Hepatic stellate cell (primary cell): ENCODE measurements at places on chromosomes 1 and 21.
A peak's percentile ranks its signal among the peaks of the same experiment; 100 is the strongest.

DNA sequence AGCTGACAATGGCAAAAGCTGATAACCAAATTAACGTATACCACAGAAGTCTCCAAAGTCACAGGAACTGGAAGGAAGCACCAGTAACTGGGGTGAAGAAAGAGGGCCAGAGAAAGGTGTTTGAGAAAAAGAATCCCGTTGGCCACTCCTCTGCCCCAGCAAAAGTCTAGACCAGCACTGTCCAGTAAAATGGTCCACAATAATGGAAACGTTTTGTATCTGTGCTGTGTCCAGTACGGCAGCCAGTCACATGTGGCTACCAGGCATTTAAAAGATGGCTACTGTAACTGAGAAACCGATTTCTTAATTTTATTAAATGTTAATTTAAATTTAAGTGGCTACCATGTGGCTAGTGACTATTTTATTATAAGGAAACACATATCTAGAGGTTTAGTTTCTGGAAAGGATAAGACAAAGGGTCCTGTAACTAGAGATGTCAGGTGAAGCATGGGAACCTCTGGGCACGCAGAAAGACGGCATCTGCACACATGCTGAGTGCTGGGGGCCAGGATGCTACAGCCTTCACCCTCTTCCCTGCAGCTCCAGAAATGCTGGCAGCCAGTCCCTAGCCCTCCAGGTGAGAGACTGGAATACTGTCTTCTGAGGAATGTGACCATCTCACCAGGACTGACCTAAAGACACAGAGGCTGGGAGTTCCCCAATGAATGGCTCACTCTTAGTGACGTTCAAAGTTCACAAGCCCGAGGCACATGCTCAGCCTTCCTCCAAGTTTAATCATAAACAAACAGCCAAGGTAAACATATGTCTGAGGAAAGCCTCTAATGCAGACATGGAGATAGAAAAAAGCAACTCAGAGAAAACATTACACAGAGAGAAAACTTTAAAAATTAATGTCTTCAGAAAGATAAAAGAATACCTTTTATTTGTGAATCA lies 50.7 kb downstream of the JAK1 start:
- peak; percentile 16 for DNase-seq

DNA sequence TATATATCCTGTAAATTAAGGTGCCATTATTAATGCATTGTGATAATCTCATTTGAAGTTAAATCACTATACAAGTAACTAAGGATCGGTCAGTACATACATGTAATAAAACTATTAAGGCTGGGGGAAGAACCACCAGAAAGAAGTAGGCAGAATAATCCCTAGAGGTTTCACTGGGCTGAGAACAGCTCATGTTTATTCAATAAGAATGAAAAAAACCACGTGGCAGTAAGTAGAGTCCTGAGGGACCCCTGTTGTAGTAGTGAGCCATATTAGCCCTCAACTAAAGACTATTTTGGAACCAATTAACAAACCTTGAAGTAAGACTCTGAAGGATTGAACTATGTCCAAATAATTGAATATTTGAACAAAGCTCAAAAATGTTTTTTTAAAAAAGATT lies 46.9 kb upstream of the ADAM30 start:
- DNase-seq, result no peak

- no peak for DNase-seq
These were observed 130.8 kb downstream of the BRINP2 start for GRCh38 chr1:177301425-177302124.

GRCh38 chr1:94719926-94720793 lies 100.0 kb upstream of the SLC44A3 start:
- DNase-seq, result no peak

DNA sequence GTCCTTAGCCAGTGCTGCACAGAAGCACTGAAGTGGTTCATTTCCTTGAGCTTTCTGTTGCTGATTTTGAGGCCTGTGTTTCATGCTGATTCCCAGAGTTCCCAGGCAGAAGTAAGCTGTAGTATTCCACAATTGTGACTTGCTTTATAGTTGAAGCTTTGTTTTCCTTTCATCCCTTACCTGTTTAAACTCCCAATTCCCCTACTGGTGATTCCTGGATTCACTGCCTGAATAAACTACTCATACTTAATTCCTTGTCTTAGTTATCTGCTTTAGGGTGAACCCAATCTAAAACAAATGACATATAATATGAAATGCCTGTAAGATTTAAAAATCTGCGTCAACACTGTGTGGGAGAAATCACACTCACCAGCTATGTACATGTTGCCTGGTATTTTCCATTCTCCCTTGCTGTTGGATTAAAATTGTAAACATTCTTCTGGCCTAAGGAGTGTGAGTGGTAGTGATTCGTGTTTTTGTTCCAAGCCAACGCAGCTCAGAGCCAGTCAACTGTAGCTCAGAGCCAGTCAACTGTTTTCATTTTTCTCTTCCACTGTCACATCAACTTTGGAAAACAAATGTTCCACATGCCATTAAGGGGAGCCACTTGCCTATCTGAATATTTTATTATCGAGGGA lies 879.4 kb downstream of the MRPL39 start:
- DNase-seq, result no peak

GRCh38 chr21:32329776-32330175 lies 31.1 kb downstream of the MRAP start:
- DNase-seq, result peak; percentile 54

DNA sequence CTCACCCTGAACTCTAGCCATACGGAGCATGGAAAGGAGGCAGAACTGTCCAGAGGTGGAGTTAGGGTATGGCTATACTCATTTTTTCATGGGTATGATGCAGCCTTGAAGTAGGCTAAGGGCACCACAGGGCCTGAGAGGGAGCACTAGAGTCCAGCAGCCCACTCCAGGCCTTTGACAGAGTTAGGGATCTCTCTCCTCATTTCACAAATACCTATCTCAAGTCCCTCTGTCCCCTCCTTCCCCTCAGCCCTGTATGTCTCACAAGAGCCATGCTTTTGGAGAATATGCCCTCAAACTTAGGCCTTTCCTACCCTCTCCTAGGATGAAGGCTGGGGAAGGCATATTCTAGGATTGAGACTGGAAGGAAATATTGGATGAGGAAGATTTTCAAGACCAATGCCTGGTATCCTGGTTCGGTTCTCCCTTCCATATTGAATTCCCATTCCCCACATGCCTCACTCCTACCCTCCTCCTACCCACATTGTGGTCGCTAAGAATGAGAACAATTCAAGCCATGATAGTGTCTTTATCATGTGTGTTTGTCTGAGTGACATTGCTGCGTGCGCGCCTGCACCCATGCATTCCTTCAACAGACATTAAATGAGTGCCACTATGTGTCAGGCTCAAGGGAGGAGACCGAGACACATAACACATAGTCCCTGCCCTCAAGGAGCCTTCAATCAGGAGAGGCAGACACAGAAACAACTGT lies 2.6 kb upstream of the NECTIN4 start:
- DNase-seq, result no peak

DNA sequence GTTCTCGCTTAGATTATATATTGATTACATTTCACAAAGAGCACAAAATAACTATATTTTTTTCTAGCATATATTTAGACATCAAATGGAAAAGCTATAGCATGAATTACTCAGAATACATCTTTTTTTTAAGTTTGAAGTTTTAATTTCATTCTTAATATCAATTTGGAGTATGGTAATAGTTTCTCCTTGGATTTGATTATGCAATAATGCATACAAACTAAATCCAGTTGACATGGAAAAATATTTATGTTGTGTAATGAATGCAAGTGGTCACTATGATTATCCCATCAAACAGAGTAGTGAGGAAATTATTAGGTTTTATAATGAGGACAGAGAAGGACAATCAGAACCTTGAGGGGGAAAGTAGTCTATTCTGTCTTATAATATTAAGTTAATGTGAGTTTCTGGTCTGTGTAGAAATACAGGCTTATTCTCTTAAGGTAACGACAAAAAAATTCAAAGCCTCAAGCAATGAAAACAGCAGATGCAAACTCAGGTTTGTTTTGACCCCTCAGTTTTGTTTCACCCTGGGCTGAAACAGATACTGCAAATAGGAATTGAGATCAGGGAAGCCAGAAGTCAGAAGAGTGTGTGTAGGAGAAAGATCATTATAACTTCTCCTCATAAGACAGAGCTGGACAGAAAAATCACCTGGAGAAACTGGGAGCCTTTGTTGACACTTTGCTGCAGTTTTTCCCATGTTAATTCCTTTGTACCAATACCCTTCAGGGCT lies 23.7 kb downstream of the LRRC8B start:
- DNase-seq, result no peak

DNA sequence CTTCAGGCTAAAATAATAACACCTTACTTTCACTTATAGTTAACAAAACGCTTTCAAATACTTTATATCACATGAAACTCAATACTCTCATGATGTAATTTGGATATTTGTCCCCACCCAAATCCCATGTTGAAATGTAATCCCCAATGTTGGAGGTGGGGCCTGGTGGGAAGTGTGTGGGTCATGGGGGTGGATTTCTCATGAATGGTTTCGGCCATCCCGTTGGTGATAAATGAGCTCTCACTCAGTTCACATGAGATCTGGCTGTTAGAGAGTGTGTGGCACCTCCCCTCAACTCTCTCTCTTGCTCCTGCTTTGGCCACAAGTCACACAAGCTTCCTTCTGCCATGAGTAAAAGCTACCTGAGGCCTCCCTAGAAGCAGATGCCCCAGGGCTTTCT lies 22.5 kb upstream of the PTGFRN start:
- DNase-seq, result no peak

DNA sequence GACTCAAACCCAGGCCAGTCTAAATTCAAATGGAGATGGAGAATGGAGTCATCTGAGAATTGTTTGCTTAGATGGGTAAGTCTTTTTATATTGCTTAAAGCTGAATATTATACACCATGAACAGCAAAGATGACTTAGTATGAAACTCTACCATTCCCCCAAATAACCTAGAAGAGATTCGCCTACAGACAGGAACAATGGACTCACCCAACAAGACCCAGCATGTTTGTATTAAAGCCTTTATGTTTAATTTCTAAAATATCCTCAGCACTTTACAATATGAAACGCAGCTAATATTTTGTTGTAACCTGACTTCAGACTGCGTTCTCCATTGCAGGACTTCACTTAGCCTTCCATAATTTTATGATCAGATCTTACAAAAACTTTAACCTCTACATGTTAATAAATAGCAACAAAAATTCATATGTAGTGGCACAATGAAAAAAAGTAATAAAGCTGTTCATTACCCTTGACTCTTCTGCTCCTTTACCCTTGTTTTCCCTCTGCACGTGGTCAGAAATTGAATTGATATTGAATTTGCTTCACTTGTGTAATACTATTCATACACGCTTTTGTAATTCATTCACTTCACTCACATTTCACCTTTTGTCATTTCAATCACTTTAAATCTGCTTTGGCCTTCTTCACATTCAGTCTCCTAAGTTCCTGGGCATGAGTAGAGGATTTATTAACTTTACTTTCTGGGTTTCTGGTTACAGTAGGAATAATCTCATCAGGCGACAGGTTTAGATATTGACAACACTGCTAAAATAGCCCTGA lies 177.3 kb upstream of the PTBP2 start:
- no peak for DNase-seq

- no peak for DNase-seq
These were observed 23.6 kb upstream of the DMBX1 start for GRCh38 chr1:46465981-46466476.

GRCh38 chr1:204094856-204095634 lies 22.1 kb downstream of the SOX13 start:
- DNase-seq, result no peak

- DNase-seq, result no peak
These were observed 14.8 kb upstream of the PADI2 start for GRCh38 chr1:17134034-17134433.

DNA sequence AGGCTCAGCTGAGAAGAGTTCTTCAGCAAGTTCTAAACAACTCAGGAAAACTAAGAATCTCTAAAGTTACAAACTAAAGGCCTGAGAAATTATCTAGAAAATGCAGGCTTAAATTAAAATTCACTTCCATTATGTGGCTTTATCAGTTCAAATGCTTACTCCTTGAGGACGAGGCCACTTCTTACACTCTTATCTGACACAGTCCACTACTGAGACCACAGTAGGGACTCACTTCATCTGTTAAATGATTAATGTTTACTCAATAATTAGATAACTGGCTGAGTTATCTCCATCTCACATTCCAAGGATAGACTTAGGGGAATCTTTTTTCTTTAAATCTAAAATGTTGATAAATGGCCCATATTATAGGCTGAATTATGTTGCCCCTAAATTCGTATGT lies 1.6 kb downstream of the C1orf141 start:
- no peak for DNase-seq

GRCh38 chr21:23977971-23978370 lies 1629.3 kb downstream of the MRPL39 start:
- no peak for DNase-seq
